ENCODE measurements at places on chromosomes 3 and 15. TPM values are rescaled to one million over a fixed set of nuclear protein-coding genes. Genes with fewer than 3 reads are reported as not detected.

SLC28A2 gene
- total RNA-seq, result not detected

STRC gene
- 2.0 TPM for total RNA-seq

ITPKA gene
- total RNA-seq, result not detected

GLCE gene
- 4.5 TPM for total RNA-seq

PARP14 gene
- 77.6 TPM for total RNA-seq

NRROS gene
- total RNA-seq, result 56.2 TPM

GRM2 gene
- 7.4 TPM for total RNA-seq

SCAANT1 gene
- not detected for total RNA-seq

AZI2 gene
- total RNA-seq, result 29.3 TPM

CCR1 gene
- total RNA-seq, result 26.0 TPM

MESP2 gene
- not detected for total RNA-seq

ARGFX gene
- not detected for total RNA-seq

DCLK3 gene
- not detected for total RNA-seq

GPR149 gene
- total RNA-seq, result not detected

SKOR1 gene
- total RNA-seq, result 2.0 TPM

AQP9 gene
- total RNA-seq, result 19.7 TPM

TM4SF1 gene
- not detected for total RNA-seq

ADPRH gene
- 4.5 TPM for total RNA-seq
